ENCODE measurements at places on chromosomes 5 and 9. TPM values are rescaled to one million over a fixed set of nuclear protein-coding genes. Genes with fewer than 3 reads are reported as not detected.

- no peak overlapping the region for H3K4me3 ChIP-seq
- peaks cover 16% of the 10 kb centered on the region for H3K36me3 ChIP-seq
- H3K27me3 ChIP-seq, result no peaks in the 10 kb centered on the region
- peaks cover 43% of the 10 kb centered on the region for H3K4me1 ChIP-seq
- DNase-seq, result no peak
These were observed 4.3 kb downstream of the SPATA24 start for GRCh38 chr5:139399501-139400121.

The ADAMTSL1 gene
- total RNA-seq, result not detected

DNA sequence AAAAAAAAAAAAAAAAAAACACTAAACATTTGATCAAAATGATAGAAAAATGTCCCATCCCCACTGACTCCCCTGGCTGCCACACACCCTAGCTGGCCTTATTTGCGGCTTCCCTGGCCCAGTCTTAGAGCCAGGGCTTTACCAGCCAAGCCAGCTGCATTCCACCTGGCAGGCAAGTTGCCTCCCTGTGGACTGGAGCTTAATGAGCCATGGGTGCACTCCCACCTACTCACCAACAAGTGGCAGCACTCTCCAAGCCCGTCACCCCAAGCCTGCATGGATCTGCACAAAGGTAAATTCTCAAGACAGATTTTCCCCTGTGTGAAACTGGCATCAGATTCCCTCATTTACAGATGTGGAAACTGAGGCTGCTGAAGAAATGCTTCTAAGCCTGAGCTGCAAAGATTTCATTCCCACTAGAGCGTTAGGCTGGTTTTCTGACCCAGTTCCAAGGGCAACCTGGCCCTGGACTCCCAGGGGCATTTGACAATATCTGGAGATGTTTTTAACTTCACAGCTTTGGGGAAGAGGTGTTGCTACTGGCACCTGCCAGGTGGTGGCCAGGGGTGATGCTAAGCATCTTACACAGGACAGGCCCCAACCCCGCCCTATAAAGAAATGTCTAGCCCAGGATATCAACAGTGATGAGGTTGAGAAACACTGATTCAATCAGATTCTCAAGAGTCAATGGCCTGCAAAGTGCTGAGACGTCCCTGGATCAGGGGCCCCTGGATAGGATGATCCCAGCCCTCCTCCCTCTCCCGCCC is 21.9 kb upstream of the VDAC1 start:
- no peak overlapping the region for H3K27ac ChIP-seq
- no peak for DNase-seq
- no peak overlapping the region for H3K4me3 ChIP-seq
- no peaks in the 10 kb centered on the region for H3K4me1 ChIP-seq
- H3K36me3 ChIP-seq, result no peaks in the 10 kb centered on the region

The SLC23A1 gene
- 1.3 TPM for total RNA-seq

GRCh38 chr5:123647066-123647465 is 135.1 kb downstream of the CSNK1G3 start:
- H3K4me3 ChIP-seq, result no peak overlapping the region
- no peaks in the 10 kb centered on the region for H3K36me3 ChIP-seq

DNA sequence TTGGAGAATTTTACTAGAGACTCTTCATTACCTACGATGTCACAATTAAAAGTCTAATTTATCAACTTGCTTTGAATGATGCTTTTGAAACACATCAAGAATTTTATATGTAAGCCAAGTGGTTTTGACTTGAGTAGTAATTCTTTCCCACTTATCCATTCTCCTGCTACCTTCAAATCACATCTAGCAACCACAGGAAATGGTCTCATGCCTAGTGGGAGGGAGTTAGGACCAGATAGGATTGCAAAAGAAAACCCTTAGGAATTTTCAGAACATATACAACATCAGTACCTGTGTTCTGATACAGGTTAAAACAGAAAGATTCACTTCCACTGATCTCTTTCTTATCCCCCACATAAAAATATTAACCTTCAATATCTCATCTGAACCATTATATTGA is 260.4 kb downstream of the CWC27 start:
- no peak overlapping the region for H3K27ac ChIP-seq
- no peaks in the 10 kb centered on the region for H3K27me3 ChIP-seq
- H3K4me3 ChIP-seq, result no peak overlapping the region
- DNase-seq, result no peak
- H3K36me3 ChIP-seq, result peaks cover 8% of the 10 kb centered on the region
- peaks cover 6% of the 10 kb centered on the region for H3K4me1 ChIP-seq

- DNase-seq, result no peak
- peaks cover 52% of the 10 kb centered on the region for H3K4me1 ChIP-seq
- H3K36me3 ChIP-seq, result peaks cover 49% of the 10 kb centered on the region
- no peak overlapping the region for H3K4me3 ChIP-seq
These were observed 6.8 kb downstream of the GZMK start for GRCh38 chr5:55030676-55031369.

- H3K36me3 ChIP-seq, result peaks cover 12% of the 10 kb centered on the region
- no peak for DNase-seq
- no peak overlapping the region for H3K27ac ChIP-seq
- no peak overlapping the region for H3K4me3 ChIP-seq
These were observed 11.5 kb downstream of the FSD1L start for GRCh38 chr9:105459336-105459735.

The TEX48 gene
- total RNA-seq, result not detected

DNA sequence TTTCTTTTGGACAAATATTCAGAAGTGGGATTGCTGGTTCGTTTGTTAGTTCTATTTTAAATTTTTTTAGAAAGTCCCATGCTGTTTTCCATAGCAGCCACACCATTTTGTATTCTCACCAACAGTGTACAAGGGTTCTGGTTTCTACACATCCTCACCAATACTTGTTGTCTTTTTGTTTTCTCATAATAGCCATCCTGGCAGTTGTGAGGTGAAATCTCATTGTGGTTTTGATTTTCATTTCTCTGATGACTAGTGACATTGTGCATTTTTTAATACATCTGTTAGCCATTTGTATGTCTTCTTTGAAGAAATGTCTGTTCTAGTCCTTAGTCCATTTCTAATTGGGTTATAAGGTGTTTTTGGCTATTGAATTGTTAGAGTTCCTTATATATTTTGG is 214.3 kb downstream of the ARRDC3 start:
- H3K4me3 ChIP-seq, result no peak overlapping the region
- no peaks in the 10 kb centered on the region for H3K27me3 ChIP-seq
- no peak overlapping the region for H3K27ac ChIP-seq

The GLDC gene
- total RNA-seq, result not detected

The SLC25A48 gene
- total RNA-seq, result not detected

DNA sequence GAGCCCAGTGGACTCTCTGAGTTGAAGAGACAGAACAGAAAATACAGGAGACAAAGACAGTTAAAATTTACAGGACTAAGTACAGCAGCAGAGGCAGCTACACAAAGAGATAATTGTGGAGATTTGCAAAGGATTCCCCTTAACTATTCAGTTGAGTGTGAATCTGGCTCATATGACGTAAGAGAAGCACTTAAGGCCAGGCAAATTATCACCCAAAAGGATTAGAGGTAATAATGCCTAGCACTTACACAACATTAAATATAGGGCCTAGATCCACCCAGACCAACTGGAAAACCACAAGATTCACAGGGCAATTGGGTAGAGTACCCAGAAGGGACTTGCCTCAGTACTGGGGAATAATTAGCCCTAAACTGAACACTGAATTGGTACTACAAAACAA is 41.3 kb downstream of the ADAMTS6 start:
- peaks cover 1% of the 10 kb centered on the region for H3K36me3 ChIP-seq
- DNase-seq, result no peak
- H3K4me1 ChIP-seq, result no peaks in the 10 kb centered on the region
- no peak overlapping the region for H3K27ac ChIP-seq
- H3K4me3 ChIP-seq, result no peak overlapping the region

GRCh38 chr5:81195335-81195929 is 37.7 kb upstream of the CKMT2 start:
- peaks cover 3% of the 10 kb centered on the region for H3K27me3 ChIP-seq
- H3K4me3 ChIP-seq, result peak overlapping the region; percentile 75
- no peak for DNase-seq
- H3K27ac ChIP-seq, result no peak overlapping the region

GRCh38 chr9:98370300-98370975 is 115.0 kb upstream of the TBC1D2 start:
- DNase-seq, result no peak
- H3K27me3 ChIP-seq, result peaks cover 8% of the 10 kb centered on the region
- H3K4me3 ChIP-seq, result no peak overlapping the region

DNA sequence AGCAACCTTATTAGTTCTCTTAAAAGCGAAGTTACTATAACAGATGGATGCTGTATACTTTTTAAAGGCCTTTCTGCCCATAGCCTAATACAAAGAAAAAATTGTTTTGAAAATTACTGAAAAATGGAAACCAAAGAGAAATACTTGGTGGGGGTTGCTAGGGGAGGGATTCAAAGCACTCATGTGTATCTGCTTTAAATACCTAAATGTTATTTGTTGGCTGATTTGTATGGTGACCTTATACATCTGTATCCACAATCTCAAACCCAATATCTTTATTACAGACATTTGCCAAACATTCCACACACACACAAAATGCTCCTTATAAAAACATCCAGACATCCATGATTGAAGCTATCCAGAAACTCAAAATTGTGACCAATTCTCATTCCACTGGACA is 172.0 kb downstream of the ADAMTS12 start:
- H3K36me3 ChIP-seq, result no peaks in the 10 kb centered on the region
- H3K27me3 ChIP-seq, result no peaks in the 10 kb centered on the region
- H3K27ac ChIP-seq, result no peak overlapping the region
- no peak overlapping the region for H3K4me3 ChIP-seq
- no peak for DNase-seq

DNA sequence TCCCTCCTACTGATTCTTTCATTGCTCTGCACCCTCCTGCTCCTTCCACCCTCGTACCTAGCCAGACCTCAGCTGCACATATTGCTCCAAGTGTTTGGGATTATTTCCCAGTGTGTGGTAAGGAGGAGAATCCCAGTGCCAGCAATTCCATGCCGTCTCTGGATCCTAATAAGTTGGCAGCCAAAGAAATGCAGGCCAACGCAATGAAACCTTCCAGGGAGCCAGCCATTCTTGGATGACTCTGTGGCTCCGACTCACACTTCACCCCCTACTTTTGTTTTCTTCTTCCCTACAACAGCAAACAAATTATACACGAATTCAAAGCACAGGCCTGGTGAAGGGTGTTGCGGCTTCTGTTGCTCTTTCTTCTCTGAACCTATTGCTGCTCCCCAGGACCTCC is 82.5 kb upstream of the SLC1A3 start:
- no peak overlapping the region for H3K4me3 ChIP-seq
- DNase-seq, result no peak
- H3K4me1 ChIP-seq, result peaks cover 2% of the 10 kb centered on the region
- no peaks in the 10 kb centered on the region for H3K27me3 ChIP-seq
- no peak overlapping the region for H3K27ac ChIP-seq

- H3K4me3 ChIP-seq, result no peak overlapping the region
- H3K4me1 ChIP-seq, result no peaks in the 10 kb centered on the region
- no peaks in the 10 kb centered on the region for H3K27me3 ChIP-seq
- H3K27ac ChIP-seq, result no peak overlapping the region
These were observed 113.1 kb downstream of the FBXL7 start for GRCh38 chr5:15612915-15613635.

- no peaks in the 10 kb centered on the region for H3K36me3 ChIP-seq
- H3K4me1 ChIP-seq, result no peaks in the 10 kb centered on the region
- DNase-seq, result no peak
- no peak overlapping the region for H3K4me3 ChIP-seq
- no peak overlapping the region for H3K27ac ChIP-seq
- peaks cover 5% of the 10 kb centered on the region for H3K27me3 ChIP-seq
These were observed 39.6 kb upstream of the RXRA start for GRCh38 chr9:134286471-134287245.

GRCh38 chr9:37121881-37122280 is 1.5 kb downstream of the ZCCHC7 start:
- H3K4me3 ChIP-seq, result peak overlapping the region; percentile 95
- DNase-seq, result no peak
- H3K27ac ChIP-seq, result peak overlapping the region; percentile 99

DNA sequence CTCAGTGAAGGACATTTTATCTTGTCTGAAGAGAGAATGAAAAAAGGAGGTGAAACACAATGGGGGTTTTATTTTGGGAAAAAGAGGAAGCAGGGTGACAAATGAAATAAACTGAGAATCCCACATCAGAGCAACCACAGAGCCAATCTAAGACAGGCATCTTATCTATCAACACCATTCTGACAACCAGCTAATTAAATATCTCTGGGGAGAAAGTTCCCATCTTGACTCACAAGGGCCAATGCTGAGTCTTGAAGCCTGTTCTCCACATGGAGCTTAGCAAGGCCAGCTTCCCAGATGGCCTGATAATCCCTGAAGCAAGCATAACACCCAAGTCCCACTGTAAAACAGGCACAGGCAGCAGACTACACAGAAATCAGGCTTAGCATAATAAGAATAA is 30.4 kb downstream of the DPYSL3 start:
- no peak overlapping the region for H3K27ac ChIP-seq
- H3K4me3 ChIP-seq, result no peak overlapping the region
- H3K36me3 ChIP-seq, result no peaks in the 10 kb centered on the region
- H3K4me1 ChIP-seq, result no peaks in the 10 kb centered on the region
- H3K27me3 ChIP-seq, result no peaks in the 10 kb centered on the region

The SLCO4C1 gene
- total RNA-seq, result 0.40 TPM

DNA sequence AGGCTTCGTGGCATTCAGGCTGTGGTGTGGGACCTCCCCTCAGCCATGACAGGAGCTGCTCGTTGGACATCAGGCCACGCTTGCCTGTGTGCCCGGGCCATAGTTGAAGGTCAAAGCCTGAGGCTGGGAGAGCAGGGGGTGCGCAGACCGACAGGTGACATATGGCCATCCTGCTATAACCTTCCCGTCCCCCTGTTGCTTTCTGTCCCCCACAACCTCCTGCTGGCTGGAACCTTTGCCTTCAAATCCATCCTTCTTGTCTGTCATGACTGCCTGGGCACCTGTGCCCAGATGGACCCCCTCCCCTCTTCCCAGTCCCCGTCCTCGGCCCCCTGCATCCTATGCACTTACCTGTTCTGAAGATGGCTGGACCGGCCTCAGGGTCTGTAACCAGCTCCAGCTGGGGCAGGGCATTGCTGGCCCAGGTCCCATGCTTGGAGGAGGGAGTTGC is 83.2 kb downstream of the WNK2 start:
- peaks cover 21% of the 10 kb centered on the region for H3K27me3 ChIP-seq
- no peak overlapping the region for H3K27ac ChIP-seq
- no peak overlapping the region for H3K4me3 ChIP-seq
- H3K4me1 ChIP-seq, result peaks cover 11% of the 10 kb centered on the region
- no peaks in the 10 kb centered on the region for H3K36me3 ChIP-seq

The STPG3 gene
- total RNA-seq, result not detected

DNA sequence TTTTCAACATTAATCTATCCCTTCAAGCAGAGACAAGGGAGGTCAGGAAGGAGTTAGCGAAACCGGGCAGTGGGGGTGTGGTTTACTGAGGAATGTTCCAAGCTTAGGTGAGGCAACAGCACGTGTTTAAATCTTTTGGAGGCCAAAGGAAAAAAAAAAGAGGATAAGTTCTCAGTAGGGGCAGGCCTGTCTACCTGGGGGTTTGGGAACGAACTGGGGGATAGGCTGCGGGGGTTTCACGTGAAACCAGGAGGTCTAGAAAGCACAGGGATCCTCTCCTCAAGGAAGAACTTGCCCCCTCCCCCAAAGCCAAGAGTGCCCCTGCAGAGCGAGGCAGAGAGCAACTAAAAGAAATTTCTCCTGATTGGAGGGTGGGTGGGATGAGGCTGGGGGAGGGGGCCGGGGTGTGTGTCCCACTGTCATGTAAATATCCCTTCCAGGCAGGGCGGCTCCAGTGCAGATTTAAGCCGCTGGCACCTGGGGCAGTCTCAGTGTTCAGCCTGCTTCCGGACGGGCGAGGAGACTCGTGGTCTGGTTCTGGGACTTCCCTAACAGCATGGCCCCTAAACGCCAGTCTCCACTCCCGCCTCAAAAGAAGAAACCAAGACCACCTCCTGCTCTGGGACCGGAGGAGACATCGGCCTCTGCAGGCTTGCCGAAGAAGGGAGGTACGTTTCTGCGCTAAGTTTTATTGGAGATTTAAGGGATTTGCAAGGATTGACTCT is 5.5 kb upstream of the SET start:
- H3K27me3 ChIP-seq, result no peaks in the 10 kb centered on the region
- no peak for DNase-seq
- H3K27ac ChIP-seq, result peak overlapping the region; percentile 99
- H3K36me3 ChIP-seq, result peaks cover 8% of the 10 kb centered on the region
- peak overlapping the region; percentile 100 for H3K4me3 ChIP-seq

All from activated naive CD8-positive, alpha-beta T cell treated with anti-CD3 and anti-CD28 coated beads, Interleukin-2, amount 10 ng/mL, durations not matched to agents 7 days and 5 days (primary cell).